T-helper 17 cell (primary cell): ENCODE measurements at places on chromosomes 3 and 15. TPM values are rescaled to one million over a fixed set of nuclear protein-coding genes. Genes with fewer than 3 reads are reported as not detected.

Gene WDR72
- not detected for total RNA-seq

GRCh38 chr15:62060113-62060895 lies at the start of gene VPS13C:
Gene VPS13C, minus strand, starts transcription at chr15:62060447. Its CDS starts 73 bp downstream, at chr15:62060374.
- DNase-seq: peak; percentile 92

GRCh38 chr15:64072812-64073211 lies 20.8 kb downstream of the CIAO2A start:
- no peak for DNase-seq

DNA sequence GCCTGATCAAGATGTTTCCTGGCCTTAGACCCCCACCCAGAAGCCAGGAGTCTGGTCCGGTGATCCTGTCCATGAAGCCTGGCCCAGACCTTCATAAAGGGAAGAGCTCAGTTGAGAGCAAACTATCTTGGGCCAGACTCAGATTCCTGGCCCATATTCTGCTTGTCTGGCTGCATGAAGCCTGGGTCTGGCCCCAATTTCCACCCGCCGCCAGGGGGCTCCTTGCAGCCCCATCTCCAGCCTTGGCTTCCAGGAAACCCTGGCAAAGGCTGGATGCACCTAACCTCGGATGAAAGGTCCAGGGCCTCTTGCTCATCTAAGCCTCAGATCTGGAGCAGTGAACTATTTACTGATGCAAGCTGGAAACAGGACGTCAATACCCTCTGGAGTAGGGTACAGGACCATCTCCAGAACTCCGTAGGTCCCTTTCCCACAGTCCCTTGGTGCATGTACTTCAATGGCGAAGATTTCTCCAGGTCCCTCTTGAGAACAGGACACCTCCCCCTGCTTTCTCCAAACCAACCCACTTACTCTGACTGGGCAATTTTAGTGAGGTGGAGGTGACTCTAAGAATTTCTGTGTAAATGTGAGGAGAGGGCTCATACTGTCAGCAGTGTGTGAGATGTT lies 5.6 kb downstream of the FOXL2 start:
- no peak for DNase-seq

Gene USP50
- 0.76 TPM for total RNA-seq

DNA sequence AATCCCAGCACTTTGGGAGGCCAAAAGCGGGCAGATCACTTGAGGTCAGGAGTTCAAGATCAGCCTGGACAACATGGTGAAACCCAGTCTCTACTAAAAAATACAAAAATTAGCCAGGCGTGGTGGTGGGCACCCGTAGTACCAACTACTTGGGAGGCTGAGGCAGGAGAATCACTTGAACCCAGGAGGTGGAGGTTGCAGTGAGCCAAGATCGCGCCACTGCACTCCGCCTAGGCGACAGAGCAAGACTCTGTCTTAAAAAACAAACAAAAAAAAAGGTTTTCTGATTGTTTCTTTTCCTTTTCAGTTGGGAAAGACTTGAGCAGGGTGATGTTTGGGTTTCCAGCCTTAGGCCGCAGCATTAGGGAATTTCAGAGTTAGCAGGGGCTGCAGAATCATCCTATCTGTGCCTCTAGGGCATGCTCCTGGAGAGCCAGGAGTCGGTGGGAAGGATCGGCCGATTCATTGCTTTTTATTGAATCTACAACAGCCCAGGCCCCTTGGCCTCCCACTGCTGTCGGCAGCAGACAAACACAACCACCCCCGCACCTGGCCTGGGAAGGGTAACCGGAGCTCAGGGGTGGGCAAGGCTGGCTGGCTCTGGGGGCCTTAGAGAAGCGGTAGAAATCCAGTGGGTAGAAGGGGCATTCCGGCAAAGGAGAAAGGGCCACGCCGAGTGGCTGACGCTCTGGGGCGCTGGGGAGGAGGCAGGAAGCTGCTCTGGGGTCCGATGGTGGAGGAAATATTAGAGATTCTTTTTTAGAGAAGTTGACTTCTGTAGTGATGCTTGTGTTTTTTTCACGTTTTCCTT lies 6.3 kb downstream of the CHAC1 start:
- no peak for DNase-seq

DNA sequence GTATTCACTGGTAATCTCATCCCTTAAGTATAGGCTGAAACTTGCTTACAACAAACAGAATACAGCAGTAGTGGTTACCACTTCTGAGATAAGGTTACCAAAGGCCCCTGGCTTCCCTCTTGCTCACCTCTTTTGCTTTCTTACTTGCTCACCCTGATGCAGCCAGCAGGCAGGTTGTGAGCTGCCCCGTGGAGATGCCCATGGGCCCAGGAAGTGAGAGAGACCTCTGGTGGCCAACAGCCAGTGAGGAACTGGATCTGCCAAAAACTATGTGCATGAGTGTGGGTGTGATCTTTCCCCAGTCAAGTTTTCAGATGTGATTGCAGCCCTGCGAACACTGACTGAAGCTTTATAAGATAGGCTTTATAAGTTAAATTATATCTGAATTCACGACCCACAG lies 48.7 kb downstream of the NMNAT3 start:
- no peak for DNase-seq

GRCh38 chr3:169923189-169923588 lies 11.8 kb downstream of the SAMD7 start:
- no peak for DNase-seq

DNA sequence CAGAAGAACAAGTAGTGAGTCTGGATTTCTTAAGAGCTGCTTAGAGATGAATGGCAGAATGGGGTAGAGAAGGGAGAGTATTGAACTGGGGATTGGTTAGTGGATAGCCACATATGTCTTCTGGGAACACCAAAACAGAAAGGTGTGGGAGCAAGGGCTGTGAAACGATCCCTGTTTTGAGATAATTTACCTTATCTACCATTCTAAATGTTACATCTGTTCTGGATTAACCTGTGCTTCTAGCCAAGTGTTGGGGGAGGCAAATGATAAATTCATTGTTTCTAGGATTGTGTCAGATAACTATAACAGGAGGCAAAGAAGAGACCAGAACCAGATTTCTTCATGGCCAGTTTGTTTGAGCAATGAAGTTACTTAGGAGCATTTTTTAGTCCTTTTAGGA lies 8.4 kb downstream of the NR1D2 start:
- no peak for DNase-seq

Gene CPN2
- total RNA-seq: not detected

DNA sequence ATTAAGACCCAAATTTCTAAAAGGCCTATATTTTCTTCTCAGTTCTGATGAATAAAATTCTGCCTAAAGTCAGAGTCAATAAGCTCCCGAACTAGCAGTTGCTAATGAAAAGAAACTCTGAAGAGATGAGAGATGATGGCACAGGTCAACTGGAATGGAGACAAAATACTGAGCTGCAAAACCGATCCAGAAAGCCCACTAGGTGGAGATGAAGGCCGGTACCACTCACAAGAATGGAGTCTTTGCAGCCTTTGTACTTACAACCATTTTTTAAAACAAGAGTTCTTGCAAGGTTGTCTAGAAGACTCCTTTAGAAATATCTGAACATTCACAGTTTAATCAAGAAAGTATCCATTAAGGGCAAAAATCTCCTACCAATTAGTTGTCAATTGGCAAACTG lies 119.9 kb upstream of the TJP1 start:
- no peak for DNase-seq
